ENCODE measurements at places on chromosomes 7 and 10. TPM values are rescaled to one million over a fixed set of nuclear protein-coding genes. Genes with fewer than 3 reads are reported as not detected.
A peak's percentile ranks its signal among the peaks of the same experiment; 100 is the strongest.

DNA sequence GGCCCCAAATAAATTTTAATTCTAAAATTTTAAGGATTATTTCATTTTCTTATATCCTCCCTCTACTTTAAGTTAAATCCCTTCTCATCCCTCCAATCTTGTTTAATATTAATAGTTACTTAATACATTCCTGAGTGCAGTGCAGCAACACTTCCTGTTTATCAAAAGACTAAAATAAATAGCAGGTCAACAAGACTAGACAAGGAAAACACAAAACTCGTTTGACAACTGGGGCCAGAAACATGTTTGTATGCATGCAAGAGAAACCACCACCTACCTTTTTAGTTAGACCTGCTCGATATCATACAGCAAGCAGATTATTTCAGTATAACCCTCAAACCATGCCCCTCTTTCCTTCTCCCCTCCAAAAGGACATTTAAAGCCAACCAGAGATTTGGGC lies 95.8 kb downstream of the PARD3 start:
- no peak for DNase-seq

DNA sequence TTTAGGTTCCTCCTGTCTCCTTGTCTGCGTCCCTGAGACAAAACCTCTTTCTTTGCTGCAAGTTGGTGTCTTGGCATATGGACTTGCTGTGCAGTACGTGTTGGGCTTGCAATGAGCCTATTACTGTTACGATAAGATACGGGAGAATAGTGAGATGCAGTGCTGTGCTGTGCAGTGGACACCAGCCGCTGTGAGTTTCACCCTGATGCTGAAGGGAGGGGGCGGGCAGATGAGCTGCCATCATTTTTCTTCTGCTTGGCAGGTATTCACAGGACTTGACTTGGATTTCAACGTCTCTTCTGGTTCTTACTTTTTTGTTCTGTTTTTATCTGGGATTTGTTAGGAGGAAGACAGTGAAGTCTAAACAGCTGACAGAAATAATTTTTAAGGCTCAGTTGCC lies 257.1 kb upstream of the PITRM1 start:
- no peak for DNase-seq

The IL2RA gene
- not detected for total RNA-seq

DNA sequence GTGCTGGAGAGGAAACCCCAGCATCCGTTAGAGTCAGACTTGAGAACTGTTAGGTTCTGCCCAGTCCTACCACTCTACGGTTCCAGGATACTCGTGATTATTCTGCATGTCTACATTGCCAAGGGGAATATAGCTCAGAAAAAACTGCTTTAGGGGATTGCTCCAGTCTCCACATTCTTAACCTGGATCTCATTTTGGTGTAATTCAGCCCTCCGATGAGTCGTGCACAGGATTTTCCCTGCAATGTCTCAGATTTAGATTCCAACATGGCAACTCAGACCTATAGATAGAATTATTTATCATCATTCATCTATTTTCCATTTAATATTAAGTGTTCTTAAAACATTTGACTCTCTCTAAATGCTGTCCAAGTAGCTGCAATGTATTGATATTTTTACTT lies 121.1 kb upstream of the ZEB1 start:
- DNase-seq, result no peak

- no peak for DNase-seq
Measured at GRCh38 chr10:118835682-118836326, 81.0 kb upstream of the CACUL1 start.

- no peak for DNase-seq
Measured at GRCh38 chr10:112938808-112939482, 11.1 kb upstream of the TCF7L2 start.

GRCh38 chr10:122458693-122459092 lies 2.7 kb upstream of the HTRA1 start:
- DNase-seq, result peak; percentile 80

The ASB10 gene
- total RNA-seq, result not detected

Data from vagina (tissue), 2 donors.